ENCODE measurements at places on chromosomes 1 and 21. TPM values are rescaled to one million over a fixed set of nuclear protein-coding genes. Genes with fewer than 3 reads are reported as not detected.

DNA sequence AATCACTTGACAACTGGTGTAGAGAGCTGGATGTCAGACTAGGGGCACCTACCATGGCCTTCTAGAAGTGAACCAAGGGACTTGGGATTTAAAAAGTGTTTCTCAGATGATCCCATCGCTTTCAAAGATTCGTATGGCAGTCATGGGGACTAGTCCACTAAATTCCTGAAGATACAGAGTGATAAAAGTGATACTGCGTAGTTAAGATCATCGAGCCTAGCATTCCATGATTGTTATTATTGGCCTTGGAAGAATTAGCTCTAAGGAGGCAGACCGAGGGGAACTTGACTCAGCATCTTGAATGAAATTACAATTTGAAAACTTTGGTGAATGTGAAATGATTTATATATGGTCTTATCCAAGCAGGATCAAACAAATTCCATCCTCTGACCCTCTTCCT, 1.3 kb upstream of the CHIA start:
- no peak for DNase-seq

DNA sequence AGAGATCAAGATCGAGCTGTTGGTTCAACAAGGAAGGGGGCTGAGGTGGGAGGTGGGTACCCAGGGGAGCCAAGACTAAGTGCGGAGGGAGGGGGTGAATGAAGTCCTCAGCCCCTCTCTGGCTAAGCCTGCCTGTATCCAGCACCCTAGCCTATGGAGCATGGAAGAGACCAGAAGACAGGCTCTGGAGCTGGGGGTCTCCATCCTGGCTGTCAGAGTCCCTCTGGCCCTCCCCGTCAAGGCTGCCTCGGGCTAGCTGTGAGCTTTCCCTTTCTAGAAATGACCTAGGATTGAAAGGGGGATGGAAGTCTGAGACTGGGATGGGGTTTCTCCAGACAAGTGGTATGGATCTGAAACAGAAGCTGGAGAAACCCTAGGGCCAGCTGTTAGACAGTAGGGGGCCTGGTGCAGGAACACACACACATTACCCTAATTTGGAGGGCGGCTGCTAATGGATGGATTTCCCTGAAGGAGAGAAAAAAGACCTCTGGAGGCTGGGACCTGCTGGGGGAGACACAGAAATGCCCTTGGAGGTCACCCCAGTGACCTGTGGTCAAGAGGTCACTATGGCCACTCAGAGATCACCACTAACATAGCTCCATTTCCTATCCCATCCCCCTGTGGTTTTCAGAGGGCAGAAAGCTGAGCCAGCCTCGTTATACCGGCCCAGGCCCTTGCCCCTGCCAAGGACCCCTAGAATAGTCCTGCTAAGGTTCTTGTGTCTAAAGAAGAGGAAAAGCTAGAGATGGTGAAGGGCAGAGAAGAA, 107.8 kb downstream of the TMEM53 start:
- DNase-seq = no peak

DNA sequence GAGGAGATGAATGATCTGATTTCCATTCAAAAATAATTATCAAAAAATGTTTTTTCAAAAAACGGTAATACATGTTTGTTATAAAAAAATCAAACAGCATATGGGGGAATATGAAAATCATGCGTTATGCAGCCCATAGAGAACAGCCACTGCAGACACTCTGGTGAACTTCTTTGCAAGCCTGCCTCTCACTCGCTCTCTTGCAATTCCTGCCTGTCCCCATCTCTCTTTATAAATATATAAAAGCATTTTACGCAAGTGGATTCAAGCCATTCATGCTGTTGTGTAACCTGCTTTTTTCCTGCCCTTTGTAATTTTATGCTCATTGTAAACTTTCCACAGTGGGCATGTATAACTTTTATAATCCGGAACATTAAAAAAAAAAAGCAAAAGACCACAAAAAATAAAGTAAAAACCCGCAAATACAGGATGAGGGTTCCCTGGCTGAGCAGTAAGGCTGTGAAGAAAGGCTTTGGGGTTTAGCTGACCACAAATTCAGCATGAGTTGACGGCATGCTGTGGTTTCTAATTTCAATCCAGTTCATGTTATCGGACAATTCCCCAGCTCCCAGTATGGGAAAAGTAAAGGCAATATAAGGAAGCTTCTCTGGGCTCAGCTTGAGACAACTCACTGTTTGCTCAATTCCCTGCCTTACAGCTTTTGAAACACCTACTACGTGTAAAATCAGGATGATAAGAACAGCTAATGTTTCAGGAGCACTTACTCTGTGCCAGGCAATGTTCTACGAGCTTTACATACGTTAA, 52.8 kb upstream of the ZBTB40 start:
- DNase-seq = no peak

DNA sequence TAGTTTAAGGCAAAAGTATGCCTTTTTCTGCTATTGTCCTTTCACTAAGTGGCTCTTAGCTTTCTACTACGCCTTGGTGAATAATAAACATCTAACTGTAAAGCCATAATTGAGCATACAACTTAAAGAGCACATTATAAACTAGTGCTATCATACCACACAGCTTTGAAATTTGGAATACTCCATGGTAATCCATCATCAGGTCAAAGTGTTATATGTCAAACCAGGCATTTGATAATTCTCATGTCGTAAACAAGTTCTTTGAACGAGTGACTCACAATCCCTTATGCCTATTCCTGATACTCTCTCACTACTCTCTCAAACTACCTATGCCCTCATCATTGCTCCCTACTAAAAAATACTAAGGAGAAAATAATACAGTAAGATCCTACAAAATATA, 60.3 kb upstream of the FMN2 start:
- DNase-seq = peak; percentile 55

DNA sequence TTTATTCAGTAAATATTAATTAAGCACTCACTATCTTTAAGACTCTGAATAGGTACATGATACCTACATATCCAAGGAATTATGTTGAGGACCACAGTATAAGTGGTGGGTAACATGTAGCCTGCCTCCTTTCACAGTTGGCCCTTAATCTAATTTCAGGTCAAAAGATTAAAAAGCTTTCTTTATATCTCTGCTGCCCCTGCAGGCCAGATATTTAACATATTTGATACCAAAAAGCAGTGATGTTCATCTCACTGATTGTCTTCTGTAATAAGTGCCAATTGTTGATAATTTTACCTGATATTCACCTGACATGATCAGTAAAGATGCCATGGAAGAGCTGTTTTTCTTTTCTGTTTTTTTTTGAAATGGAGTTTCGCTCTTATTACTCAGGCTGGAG, 36.5 kb downstream of the RLF start:
- no peak for DNase-seq

DNA sequence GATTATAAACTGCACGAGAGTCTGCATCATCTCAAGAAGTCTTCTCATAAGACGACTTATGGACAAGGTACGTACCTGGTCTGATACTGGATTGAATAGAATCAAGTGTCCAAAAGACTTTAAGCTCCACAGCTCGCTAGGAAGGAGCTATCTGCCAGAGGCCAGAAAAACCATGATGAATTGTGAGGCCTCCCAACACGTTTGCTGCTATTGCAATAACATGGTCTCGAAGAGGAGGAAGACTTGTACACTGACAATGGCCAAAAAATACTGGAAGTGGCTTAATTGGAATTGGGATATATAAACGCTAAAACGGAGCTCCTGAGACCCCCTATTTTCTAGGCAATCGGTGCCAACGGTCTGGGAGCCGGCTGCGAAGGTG, 534 bp downstream of the DNAJC28 start:
- DNase-seq = no peak

DNA sequence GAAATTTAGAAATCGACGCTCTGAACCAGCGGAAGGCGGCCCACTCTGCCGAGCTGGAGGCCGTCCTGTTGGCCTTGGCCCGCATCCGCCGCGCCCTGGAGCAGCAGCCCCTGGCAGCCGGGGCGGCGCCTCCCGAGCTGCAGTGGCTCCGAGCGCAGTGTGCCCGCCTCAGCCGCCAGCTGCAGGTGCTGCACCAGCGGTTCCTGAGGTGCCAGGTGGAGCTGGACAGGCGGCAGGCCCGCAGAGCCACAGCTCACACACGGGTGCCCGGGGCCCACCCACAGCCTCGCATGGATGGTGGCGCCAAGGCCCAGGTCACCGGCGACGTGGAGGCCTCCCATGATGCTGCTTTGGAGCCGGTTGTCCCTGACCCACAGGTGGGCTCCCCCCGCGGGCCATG, 47.0 kb upstream of the DIP2A start:
- DNase-seq = no peak

- no peak for DNase-seq
Observed at GRCh38 chr1:21287905-21288514, 2.3 kb downstream of the ECE1 start.

DNA sequence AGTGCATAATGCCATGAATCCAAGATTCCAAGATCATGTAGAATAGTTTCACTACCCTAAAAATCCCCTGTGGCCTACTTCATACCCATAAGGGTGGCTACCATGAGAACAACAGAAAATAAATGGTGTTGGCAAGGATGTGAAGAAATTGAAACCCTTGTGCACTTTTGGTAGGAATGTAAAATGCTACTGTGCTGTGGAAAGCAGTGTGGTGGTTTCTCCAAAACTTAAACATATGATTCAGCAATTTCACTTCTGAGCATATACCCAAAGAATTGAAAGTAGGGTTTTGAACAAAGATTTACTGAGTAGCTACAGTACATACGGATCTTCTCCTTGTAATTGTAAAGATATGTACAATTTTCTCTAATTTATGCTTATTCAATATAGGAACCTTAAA, 16.0 kb downstream of the FNBP1L start:
- no peak for DNase-seq

- DNase-seq = no peak
Observed at GRCh38 chr21:45525910-45526306, 16.3 kb downstream of the SLC19A1 start.

- no peak for DNase-seq
Observed at GRCh38 chr1:202658769-202659168, 51.5 kb downstream of the SYT2 start.

DNA sequence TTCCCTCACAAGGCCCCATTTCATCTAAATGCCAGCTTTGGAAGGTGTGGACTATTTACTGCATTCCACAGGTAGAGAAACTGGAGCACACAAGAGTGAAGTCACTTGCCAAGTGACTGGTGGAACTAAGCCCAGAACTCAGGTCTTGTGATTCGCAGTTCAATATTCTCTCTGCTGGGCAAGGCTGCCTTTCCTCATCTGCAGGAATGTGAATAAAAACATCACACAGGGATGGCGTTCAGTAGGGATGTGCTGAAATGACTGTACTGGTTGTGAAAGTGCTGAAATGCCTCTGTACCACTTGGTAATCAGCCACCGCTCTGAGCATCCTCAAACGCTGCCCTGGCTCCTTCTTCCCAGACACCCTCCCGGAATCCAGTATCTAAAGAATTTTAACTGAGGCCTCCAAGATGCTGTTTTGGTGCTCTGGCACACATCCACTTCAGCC, 145.6 kb downstream of the HIVEP3 start:
- peak; percentile 69 for DNase-seq

GRCh38 chr1:87894062-87894461, 565.4 kb downstream of the LMO4 start:
- no peak for DNase-seq

DNA sequence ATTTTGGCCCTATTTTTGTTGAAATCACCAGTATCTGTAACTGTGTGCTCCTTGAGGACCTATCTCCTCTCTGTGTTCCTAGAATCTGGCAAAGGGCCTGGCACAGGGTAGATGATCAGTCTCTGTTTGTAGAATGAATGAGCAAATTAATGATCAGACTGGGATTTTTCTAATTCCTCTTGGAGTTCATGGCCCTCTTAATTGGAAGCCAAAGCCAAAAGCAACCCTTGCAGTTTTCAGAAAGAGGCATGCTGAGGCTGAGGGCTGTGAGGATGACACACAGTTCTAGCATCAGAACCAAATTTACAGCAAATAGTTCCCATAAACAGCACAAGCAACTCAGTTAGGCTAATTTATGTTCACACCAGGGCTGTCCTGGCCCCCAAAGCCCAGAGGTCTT, 111.1 kb upstream of the BEND5 start:
- DNase-seq = no peak

DNA sequence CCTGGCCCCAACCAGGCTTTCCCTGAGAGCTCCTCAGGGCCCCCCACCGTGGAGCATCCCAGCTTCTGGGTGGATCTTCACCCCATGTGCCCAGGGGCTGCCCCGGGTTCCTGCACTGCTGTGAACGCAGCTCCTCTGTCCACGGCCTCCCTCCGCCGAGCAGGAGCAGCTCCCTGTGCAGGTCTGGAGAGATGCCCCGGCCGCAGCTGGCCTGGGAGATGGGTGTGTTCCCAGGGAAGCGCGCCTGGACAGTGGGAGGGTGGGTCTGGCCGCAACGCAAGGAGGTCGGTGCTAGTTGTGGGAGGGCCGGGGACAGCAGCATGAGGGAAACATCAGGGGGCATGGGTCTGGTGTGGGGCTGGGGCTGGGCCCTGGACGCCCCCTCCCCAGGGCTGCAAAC, 71.3 kb downstream of the MORN1 start:
- no peak for DNase-seq

DNA sequence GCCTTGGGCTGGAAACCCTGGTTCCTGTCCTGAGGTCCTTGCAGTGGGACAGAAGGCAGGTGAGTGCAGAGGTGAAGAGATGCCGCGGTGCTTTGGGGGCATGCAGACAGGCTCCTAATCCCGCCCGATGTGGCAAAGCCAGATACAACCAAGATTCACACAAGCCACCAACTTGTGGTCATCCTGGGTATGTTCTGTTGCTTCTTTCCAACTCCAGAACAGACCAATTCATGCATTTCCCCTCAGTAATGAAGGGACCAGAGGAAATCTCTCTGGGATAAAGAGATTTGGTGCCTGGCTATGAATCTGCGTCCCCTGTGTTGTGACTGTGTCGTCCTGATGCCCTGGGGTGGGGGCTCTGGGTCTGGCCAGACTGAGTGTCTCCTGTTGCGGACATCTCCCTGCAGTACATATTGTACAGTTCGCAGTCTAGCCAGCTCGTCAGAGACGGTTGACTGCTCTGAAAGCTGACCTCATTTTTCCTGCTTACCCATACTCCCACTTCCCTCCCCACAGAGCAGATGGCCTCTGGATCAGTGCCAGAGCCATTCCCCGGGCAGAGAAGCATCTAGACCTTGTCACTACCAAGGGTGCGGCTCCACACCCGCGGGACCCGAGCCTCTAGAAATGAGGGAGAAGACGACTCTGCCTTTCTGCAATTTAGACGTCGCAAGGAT, 216.3 kb downstream of the KIF26B start:
- DNase-seq = no peak

DNA sequence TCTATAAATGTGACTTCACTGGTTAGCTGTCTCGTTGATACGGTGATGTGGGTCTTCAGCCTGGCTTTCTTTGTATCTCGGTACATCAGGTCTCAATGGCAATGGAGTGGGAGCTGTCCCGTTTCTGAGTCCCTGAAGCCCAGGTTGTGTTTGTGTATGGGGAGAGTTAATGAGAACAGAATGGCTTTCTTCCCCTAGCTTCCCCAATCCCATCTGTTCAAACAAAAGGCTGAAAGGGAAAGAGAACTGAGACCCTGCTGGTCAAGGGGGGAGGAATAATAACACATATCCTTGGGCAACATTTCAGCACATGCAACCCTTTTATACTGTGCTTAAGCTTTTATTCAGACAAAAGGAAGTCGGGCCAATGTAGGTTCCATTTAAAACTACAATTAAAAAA, 28.4 kb upstream of the CASQ2 start:
- no peak for DNase-seq

Gene MAP3K7CL
- 6.1 TPM for polyA plus RNA-seq

Gene MEGF6
- 31.8 TPM for polyA plus RNA-seq

Gene CD1B
- not detected for polyA plus RNA-seq

Gene FAM177B
- not detected for polyA plus RNA-seq

Gene CD84
- not detected for polyA plus RNA-seq

Gene F13B
- not detected for polyA plus RNA-seq

Data from BJ (cell line).